ENCODE measurements at places on chromosomes 5 and 9. TPM values are rescaled to one million over a fixed set of nuclear protein-coding genes. Genes with fewer than 3 reads are reported as not detected.

DNA sequence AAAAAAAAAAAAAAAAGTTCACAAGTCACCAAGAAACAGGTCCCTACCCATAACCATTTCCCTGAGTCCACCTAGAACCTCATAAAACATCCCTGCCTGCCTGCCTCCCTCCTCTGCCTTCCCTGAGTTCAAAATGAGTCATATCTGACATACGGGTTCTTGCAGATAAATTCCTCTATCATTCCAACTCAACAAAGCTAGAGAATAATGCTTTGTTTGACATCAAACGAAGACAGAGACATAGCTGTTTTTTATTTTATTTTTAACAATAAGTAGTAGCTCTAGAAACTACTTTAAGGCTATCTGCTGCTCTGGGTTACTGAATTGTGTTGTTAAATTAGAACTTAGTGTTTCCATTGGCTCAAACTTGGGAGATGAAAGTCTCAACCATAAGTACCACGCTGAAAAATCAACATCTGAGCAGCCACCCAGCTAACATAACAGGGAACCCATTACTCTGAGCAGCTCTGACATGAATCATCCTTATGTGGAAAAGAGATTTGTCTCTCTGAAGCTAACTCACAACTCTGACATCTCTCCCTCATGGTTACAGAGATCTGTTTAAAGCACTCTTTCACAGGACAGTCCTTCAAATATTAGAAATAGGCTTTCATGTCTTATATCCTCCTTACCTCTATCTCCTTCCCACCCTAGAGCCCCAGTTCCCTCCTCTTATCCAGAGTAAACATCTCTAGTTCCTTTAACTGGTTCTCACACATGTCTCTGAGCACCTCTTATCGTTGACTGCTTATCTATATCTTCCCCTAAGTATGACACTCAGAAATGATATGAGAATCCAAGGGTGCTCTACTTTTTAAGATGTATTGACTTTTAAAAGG lies 12.1 kb downstream of the TMEM245 start:
- DNase-seq = no peak

DNA sequence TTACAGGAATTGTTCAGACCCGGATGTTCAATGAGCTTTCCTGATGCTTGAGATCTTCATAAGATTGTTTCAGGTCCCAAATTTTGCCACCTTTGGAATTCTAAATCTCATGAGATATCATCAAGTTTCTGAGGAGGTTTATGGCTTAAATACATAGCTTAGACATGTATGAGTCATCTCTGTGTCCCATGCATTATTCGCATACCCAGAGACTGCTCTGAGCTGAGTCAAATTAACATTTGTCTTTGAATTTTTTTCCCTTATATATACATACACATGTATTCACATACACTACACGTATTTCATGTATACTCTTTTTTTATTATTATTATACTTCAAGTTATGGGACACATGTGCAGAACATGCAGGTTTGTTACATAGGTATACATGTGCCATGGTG lies 744.6 kb downstream of the BRINP1 start:
- DNase-seq = no peak

PCSK1 gene
- total RNA-seq = not detected

ZNF300 gene
- total RNA-seq = 0.55 TPM

- DNase-seq = no peak
Observed at GRCh38 chr5:126568206-126568755, 26.7 kb downstream of the ALDH7A1 start.

- no peak for DNase-seq
Observed at GRCh38 chr5:68116408-68116807, 99.1 kb upstream of the PIK3R1 start.

DNA sequence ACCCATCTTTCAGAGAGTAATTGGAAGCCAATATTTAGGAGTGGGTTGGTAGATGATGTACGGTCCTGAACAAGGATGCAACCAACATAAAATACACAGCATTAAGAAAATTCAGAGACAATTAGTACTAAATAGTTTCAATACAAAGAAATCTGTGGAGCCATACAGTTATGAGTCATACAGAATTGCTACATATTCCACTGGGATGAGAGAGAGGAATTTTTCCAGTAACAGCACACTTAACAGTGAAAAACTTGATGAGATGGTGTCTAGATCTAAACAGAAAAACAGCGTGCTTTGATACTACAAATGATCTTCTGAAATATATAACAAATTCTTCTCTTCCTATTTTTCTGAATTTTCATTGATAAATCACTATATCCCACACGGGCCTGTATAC lies 1999.3 kb upstream of the CDH9 start:
- DNase-seq = no peak

- no peak for DNase-seq
Observed at GRCh38 chr5:111748304-111748763, 8.7 kb downstream of the NREP start.

DNA sequence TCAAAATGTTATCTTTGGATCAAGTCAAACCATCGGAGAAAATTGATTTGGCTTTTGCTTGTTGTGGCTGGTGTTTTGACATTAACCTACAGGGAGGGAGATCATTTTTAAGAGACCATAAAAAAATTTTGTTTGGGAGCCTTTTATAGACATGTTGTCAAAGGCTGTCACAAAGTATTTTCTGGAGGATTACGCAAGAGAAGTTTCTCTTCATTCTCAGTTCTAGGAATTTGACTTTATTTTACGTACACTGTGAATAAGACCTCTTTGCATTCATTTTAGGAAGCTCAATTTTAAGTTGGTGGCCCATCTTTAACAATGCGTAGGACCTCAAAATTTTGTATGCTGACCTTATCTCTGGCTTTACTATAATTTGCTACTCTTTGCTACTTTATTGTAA lies 50.2 kb upstream of the SLC44A1 start:
- no peak for DNase-seq

GRCh38 chr5:59125011-59125961 lies 542.4 kb downstream of the RAB3C start:
- peak; percentile 49 for DNase-seq

- DNase-seq = no peak
Observed at GRCh38 chr9:14170392-14170931, 143.5 kb downstream of the NFIB start.

PAEP gene
- total RNA-seq = not detected

GRCh38 chr5:140351609-140352334 lies 5.4 kb upstream of the HBEGF start:
- DNase-seq = peak; percentile 84

All from activated CD8-positive, alpha-beta T cell treated with anti-CD3 and anti-CD28 coated beads, Interleukin-2, amount 10 ng/mL, durations not matched to agents 7 days and 5 days (primary cell).